ENCODE measurements at places on chromosomes 16 and 17. TPM values are rescaled to one million over a fixed set of nuclear protein-coding genes. Genes with fewer than 3 reads are reported as not detected.

The NKD1 gene
- total RNA-seq, result 1.1 TPM

The GRB2 gene
- 163 TPM for total RNA-seq

The DBNDD1 gene
- 0.09 TPM for total RNA-seq

The ASGR2 gene
- not detected for total RNA-seq

The ZPBP2 gene
- total RNA-seq, result not detected

The LGALS9B gene
- total RNA-seq, result 2.0 TPM

The CCL7 gene
- total RNA-seq, result not detected

The DHRS7C gene
- not detected for total RNA-seq

The WFDC1 gene
- not detected for total RNA-seq

The CRAMP1 gene
- total RNA-seq, result 29.4 TPM

The CA5A gene
- not detected for total RNA-seq

The ZSCAN10 gene
- total RNA-seq, result 0.30 TPM

The HS3ST3A1 gene
- total RNA-seq, result 6.3 TPM
